Stimulated activated CD4-positive, alpha-beta T cell treated with anti-CD3 and anti-CD28 coated beads, Interleukin-4, amount 100 ng/mL, for 24 hours (primary cell): ENCODE measurements at places on chromosomes 16 and 17.

DNA sequence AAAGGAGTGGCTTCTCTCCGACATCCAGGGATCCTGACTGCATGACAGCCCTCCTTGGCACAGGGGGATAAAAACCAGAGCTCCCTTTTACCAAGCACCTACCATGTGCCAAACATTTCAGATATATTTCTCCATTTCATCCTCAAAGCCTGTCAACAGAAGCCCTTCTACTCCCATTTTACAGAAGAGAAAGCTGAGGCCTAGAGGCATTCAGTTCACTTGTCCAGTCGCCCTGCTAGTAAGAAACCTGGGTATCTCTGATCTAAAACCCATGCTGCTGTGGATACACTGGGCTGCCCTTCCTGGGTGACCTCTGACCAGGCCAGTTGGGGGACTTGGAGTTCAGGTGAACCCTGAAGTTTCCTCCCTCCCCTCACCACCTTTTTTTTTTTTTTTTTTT, 5.9 kb upstream of the FDXR start:
- DNase-seq = no peak

DNA sequence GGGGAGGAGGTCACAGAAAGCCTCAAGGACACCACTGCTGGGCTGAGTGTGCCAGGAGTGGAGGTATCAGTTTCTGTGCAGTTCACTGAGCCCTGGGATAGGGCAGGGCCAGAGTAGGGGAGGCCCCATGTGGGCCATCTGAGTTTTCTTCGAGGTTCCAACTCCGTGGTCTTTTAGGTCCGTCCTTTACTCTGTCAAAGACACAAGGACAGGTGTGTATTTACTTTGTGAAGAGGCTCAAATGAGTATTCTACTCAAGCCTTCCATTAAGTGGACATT, 59.5 kb downstream of the USP22 start:
- no peak for DNase-seq

GRCh38 chr16:15948532-15949209, 745 bp upstream of the ABCC1 start:
- no peak for DNase-seq

DNA sequence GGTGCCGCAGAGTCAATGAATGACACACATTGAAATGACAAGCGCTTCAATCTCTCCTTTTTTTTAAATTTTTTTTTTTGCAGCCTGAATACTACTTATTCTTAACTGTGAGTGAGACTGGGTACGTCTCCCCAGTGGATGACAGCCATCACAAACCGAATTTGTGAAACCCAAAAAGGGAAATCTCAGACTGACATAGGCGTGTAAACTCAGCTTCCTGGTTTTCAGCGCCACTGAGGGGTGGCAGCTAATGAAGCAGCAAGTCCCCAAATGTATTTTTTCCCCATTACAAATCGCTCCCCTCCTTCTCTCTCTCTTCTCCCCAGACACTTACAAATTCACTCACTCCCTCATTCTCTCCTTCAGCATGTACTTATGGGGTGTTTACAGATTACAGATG, 196.0 kb downstream of the MAF start:
- no peak for DNase-seq

DNA sequence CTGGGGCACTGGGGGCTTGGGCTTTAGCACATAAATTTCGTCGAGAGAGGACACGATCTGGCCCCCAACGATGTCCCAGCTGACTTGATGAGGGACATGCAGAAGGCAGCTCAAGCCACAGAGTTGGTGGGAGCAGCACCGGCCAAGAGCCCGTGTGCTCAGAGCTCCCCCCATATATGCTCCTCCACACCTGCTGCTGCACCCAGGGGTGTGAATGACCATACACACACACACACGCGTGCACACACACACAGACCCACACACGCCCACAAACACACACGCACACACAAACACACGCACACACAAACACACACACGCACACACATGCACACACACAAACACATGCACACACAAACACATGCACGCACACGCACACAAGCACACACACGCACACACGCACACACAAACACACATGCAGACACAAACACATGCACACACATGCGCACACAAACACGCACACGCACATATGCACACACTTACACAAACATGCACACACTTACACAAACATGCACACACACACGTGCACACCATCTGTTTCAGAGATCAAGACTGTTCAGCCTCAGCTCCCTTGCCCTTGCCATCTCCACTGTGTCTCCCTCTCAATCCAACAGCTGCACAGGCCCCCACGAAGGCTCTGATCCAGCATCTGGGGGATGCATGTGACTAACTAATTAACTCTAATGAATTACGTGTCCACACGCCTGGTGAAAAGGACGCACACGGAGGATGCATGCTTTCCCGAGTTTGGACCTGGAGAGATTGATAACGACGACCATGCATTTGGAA, 85.6 kb upstream of the TNRC6C start:
- DNase-seq = no peak

- DNase-seq = no peak
These were observed 80.2 kb upstream of the TOB1 start for GRCh38 chr17:50946223-50946890.

DNA sequence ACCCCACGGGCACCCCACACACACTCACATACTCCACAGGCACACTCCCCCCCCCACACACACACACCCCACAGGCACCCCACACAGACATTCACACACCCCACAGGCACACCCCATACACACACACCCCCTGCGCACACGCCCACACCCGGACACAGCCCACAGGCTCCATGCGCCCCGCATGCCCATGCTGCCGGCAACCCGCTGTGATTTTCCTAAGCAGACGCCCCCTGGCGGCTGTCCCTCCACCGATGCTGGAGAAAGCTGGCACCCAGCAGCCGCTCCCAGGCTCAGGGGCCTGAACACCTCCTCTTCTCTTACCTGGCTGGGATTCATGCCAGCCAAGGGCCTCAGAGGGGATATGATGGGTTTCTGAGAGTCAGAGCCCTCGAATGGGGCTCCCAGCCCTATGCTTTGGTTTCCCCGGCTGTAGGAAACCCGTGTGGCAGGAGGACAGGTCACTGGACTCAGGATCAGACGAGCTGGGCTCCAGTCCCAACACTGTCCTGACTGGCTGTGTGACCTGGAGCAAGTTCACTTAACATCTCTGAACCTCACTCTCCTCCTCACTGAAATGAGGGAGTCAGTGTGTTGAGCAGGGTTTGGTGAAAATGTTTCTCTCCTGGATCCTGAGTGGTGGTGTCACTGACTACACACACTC, 19.6 kb upstream of the TNFRSF13B start:
- peak; percentile 80 for DNase-seq

DNA sequence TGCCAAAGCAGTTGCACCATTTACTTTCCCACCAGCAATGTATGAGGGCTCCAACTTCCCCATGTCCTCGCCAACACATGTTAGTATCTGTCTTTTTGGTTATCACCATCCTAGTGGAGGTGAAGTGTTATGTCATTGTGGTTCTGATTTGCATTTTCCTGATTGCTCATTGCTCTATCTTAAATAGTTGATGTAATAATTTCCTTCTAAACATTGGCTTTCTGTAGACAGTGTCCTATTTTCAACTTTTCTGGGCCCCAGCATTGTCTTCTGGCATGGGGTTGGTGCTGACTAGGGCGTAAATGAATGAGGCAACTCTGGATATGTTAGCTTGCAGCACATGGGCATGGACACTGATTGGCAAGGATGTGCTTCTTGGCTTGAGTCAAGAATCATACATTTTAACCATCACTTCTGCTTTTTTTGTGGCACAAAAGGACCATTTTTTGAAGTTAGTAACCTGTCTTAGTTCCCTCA, 25.1 kb downstream of the PLCG2 start:
- DNase-seq = no peak

DNA sequence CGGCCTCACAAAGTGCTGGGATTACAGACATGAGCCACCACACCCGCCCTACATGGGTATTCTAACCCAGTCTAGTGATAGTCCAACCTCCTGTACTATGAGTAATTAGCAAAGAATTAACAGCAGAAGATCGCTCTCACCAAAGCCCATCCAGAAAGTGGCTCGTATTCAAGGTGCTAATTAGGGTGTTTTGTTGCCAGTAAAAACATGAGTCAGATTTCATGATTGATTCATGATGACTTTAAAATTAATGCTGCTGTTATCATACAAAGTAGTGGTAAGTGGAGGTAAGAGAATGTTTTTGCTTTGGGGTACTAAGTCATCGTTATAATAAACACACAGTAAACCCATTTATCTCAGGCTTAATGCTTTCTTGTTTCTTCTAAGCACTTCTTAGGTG, 428.8 kb downstream of the WWOX start:
- DNase-seq = no peak

DNA sequence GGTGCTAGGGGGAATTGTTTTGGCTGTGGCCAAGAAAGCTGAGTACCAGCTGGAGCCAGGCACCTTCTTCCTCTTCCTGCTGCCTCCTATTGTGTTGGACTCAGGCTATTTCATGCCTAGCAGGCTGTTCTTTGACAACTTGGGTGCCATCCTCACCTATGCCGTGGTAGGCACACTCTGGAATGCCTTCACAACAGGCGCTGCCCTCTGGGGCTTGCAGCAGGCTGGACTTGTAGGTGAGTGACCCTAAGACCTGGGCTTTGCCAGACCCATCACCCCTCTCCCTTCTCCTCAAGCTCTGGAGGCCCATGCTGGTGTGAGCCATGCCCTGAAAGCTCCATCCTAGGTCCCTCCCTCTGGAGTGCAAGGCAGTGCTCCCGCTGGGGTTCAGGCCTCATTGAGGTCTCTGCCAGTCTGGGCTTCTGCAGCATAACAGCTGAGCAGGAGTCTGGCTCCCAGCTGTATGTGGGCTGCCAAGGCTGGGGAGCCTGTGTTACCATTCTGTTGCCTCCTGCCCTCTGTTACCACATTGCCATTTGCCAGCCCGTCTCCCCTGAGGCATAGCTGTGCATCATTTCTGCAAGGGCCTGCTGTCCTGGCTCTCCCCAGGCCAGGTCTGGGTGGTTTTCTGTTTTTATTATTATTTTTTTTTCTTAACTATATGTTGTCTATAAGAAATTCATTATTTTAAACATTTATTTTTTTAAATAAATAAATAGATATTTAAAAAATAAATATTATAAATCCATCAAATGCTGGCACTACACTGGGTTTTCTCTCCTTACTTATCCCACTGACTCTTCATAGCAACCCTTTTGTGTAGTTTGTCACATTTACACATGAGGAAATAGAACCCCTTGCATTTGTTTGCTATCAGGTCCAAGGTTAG, 4.1 kb downstream of the SLC9A5 start:
- no peak for DNase-seq

- DNase-seq = no peak
These were observed 4.1 kb upstream of the HOXB9 start for GRCh38 chr17:48630009-48630924.
